Substantia nigra (tissue), 51 donors: ENCODE measurements at places on chromosomes 4 and X.

- DNase-seq, result no peak
Observed at GRCh38 chr4:153997516-153997915, 208.6 kb upstream of the SFRP2 start.

GRCh38 chr4:127362686-127363085 is 270.1 kb upstream of the INTU start:
- no peak for DNase-seq

- DNase-seq, result no peak
Observed at GRCh38 chrX:6002056-6002455, 226.6 kb downstream of the NLGN4X start.

GRCh38 chrX:39336671-39337311 is 535.5 kb downstream of the MID1IP1 start:
- DNase-seq, result no peak

- no peak for DNase-seq
Observed at GRCh38 chr4:177450426-177451107, 8.3 kb upstream of the AGA start.

GRCh38 chrX:1023676-1024075 is 188.8 kb downstream of the CRLF2 start:
- no peak for DNase-seq

GRCh38 chrX:81414630-81415029 is 212.7 kb downstream of the SH3BGRL start:
- no peak for DNase-seq

- DNase-seq, result no peak
Observed at GRCh38 chrX:104135677-104136076, 21.1 kb downstream of the SLC25A53 start.

- DNase-seq, result no peak
Observed at GRCh38 chrX:105882581-105883275, 60.4 kb downstream of the NRK start.

DNA sequence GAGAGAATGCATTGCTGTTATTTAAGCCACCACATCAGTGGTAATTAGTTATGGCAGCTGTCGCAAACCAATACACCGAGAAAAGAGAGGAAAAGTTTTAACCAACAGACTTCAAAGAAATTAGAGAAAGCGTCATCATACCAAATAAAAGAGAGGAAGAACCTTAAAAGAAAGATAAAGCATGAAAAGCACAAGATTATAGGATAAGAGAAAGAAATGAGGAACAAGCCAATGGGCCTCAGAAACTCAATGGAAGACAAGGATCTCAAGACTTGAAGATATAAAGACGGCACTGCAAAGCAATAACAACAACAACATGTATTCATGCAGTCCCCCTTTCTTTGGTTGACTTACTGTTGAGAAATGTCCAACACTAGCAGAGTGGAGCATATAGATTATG is 22.8 kb upstream of the ASMTL start:
- no peak for DNase-seq

GRCh38 chrX:8988446-8988845 is 45.5 kb downstream of the FAM9B start:
- DNase-seq, result no peak

DNA sequence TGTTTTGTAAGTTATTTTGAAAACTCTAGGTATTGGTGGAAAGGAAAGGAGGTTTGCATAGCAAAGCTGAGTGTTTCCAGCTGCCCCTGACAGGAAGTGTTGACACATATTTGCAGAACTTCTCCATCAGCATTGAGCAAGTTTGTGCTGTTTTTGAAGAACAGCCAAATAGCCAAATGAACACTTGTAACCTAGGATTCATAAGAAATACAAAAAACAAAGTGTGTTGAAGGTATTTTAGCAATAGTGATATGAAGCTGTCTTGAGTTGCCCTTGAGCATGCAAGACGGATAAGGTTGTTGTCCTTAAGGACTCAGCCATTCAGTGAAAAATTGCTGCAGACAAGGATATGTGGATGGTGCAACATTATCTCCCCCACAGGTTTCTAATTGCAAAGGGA is 68.3 kb upstream of the PGM2 start:
- no peak for DNase-seq

DNA sequence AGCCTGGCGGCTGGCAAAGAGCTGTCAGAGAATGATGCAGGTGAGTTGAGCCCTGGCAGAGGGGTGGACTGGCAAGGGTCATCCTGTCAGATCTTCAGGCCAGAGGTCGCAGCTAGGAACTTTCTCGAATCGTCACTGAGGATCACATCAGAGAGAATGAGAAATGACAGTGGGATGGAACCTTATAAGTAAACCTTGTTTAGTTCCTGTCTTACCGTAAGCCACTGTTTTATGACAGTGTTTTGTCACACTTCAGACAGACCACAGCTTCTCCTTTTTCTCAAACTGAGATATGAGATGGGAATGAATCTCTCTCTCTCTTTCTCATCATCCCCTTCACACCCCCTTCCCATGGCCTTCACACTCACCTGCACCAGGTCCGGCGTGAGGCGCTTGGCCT is 9.3 kb downstream of the DIPK2B start:
- DNase-seq, result no peak

DNA sequence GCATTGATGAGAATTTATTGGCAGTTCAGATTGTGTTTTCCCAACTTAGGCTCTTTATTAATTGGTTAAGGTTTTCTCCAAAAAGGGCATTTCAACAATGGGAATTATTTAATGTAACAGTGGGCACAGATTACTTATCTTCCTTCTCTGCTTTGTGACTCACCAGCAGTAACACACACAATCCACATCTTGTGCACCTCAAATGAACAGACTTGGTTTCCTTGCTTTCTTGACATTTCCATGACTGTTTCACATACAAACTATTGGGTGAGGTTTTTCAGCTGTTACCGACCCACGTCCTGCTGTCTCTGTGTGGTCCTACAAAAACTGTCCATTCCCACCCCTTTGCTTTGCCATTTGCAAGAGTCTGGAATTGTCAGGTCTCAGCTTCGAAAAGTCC is 38.1 kb downstream of the CCNI start:
- DNase-seq, result no peak

DNA sequence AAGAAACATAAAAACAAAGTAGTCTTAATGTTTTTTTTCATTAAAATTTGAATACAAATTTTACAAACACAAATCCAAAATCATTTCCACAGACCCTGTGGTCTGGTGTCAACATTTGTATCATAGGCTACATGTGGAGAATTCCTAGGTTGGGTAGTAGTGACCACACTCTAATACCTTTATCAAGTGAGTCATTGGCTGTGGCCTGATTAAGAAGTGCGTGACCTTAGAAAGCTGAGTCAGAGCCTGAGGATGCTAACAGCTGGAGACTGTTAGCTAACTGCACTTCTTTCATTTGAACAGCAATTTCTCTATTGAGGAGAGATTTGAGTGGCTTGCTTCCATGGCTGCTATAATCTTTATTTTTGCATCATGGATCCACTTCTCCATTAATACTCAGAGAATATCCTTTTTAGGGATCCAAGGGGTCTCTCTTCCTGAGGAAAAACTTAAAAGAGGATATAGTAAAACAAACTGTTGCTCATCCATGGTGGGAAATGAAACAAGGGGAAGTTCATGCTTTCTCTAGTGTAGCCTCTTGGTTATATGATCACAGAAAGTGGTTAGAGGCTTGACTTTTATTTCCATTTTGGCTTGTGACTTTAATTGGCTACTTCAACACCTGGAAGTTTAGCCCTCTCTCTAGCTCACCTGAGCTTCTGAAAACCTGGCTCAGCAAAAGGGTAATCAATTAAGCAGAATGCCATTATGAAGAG is 335.8 kb downstream of the PABPC4L start:
- no peak for DNase-seq
